ENCODE measurements at places on chromosomes 11 and 22.

DNA sequence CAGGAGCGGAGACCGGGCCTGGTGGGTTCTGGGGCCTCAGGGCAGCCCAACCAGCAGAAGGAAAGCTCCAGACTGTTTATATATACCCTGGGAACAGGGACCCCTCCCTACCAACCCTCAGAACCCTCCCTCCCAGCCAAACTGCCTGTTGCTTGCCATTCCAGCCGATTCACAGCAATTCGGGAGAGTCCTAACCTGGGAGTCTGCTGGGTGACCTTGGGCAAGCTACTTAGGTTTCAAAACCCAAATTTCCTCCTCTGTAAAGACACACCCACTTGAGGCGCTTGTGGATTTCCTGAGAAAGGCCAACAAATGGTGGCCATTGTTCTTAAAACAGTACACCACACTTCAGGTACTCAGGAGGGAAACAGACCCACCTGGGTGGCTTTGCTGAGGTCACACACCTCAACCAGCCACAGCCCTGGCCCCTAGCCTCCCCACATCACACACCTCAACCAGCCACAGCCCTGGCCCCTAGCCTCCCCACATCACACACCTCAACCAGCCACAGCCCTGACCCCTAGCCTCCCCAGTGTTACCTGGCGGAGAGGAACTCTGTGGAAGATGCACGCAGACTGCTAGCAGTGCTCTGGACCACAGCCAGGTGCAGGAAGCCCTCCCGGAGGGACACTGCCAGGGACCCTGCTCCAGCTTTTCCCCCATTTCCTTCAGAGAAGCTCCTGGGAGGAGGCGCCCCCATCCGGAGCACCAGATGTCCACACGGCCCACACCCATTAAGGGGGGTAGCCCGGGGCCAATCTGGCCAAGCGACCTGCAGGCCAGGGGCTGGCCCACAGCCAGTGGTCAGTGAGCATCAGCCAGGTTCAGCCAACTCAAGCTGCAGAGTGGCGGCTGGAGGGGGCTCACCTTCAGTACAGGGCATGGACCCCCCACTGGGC lies 6.2 kb downstream of the SHISA8 start:
- no peak for DNase-seq

DNA sequence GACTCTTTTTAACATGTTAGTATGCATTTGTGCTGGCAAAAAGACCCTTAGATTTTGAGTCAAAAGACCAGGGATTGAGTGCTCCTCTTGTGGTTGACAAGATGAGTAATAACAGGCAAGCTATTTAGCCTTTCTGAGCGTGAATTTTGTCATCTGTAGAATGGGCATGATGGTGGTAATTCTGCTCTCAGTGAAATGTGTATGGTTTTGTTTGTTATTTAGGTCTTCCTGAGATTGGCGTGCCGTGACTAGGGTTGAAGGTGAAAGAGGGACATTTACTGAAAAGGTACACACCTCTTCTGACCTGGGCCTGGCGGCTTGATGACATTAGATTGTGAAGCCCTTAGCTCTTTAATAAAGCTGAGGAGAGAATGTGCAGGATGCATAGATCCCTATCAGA lies 8.4 kb upstream of the CEP295 start:
- no peak for DNase-seq

DNA sequence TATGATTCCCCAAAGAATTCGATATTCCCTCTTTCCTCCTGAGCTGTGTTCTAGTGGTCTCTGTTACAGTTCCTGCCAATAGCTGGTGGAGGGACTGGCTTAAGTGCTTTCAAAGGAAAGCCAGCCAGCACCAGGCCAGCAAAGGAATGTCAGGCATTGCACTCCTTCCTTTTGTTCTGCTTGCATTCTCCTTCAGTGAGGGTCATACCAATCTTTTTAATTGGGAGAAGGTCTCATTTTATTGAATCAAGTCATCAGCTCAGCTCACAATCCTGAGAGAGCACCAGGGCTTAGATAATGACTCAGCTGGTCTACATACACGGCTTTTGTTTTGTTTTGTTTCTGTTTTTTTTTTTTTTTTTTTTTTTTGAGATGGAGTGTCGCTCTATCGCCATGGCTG lies 222.9 kb downstream of the NAV2 start:
- no peak for DNase-seq

DNA sequence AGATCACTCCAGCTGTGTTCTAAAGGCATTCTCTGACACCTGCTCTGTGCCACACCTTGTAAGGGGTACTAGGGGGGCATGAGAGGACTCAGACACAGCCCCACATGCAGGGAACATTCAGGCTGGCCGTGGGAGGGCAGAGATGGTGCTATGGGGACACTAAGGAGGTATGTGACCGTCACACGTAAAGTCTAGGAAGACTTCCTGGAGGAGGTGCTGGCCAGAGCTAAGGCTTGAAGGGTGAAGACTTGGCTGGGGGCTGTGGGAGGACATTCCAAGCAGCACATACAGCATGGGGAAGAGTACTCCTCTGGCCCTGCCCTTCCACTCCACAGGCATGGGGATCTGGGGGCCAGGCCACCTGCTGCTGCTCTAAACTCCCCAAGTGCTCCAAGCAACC lies 48.5 kb upstream of the TCF20 start:
- no peak for DNase-seq

GRCh38 chr11:61113201-61113600 lies 10.9 kb downstream of the CD5 start:
- DNase-seq = peak; percentile 54

- DNase-seq = no peak
Measured at GRCh38 chr22:47375621-47376321, 613.3 kb downstream of the TBC1D22A start.

DNA sequence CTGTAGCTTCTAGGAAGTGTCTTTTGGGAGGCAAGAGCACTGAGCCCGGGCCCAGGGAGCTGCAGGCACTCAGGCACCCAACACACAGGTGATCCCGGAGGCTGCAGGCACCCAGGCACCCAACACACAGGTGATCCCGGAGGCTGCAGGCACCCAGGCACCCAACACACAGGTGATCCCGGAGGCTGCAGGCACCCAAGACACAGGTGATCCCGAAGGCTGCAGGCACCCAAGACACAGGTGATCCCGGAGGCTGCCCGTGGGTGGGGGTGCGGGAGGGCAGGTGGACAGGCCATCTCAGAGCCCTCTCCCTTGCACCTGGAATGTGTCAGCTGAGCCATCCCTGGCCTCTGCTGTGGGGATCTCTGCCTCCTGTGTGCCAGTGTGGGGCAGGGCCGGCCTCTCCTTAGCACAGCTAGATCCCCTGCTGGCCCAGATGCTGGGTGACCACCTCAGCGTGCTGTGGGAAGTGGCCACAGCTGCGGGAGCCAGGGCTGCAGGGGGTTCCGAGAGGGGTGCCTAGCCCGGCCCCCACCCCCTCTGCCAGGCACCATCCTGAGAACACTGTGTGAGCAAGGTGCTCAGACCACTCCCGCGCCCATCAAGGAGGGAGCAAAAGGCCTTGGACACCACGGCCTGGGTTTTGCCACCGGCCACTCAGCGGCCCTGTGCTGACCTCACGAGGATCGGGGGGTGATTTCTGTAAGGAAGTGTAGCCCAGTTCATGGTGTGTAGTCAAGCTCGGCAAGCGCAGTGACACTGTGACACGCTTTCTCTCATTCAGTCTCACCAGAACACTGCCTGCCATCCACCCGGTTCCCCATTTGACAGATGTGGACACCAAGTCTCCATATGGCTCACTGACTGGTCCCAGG lies 14.2 kb downstream of the MRGPRG start:
- DNase-seq = no peak

DNA sequence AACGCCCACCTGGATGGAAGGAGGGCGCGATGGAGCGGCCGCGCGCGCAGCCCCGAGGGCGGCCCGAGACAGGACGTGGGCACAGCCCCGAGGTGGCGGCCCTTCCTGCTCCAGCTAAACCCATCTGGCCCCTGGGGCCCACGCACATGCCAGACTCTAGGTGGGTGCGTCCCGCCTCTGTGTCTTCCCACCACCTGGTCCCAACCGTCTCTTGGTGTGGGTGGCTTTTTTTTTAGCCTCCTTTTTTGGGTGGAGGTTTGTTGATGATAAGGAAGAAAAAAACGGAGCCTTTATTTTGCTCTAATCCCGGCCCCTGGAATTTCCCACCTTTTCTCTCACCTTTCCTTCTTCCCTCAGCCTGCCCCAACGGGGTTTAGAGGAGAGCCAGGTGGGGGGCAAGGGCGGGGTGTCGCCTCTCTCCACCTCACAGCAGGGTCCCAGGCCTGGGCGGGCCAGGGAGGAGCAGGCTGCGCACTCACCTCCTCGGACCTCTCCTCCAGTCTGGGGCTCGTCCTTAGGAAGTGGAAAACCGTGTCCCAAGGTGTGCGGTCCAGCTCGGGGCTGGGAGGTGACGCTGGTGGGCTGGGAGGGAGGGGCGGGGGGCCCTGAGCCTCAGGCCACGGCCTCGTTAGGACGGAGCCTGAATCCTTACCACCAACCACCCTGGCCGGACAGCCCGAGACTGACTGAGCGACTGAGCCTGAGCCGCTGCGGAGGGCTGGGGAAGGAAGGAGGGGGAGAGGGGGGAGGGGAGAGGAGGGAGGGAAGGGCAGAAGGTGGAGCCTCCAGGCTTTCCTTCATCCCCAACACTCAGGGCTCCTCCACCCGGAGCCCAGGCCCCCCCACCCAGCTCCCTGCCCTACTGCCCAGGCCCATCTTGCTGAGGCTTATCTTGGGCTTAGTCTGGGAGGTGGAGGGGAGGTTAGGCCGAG lies at the start of gene SOX10:
TSS of gene SOX10 (minus strand) at position 696 of the 932 bp plus-strand sequence. CDS start 771 bp downstream, outside the sequence.
- no peak for DNase-seq

- DNase-seq = no peak
Measured at GRCh38 chr11:30538251-30538650, 47.9 kb downstream of the MPPED2 start.

DNA sequence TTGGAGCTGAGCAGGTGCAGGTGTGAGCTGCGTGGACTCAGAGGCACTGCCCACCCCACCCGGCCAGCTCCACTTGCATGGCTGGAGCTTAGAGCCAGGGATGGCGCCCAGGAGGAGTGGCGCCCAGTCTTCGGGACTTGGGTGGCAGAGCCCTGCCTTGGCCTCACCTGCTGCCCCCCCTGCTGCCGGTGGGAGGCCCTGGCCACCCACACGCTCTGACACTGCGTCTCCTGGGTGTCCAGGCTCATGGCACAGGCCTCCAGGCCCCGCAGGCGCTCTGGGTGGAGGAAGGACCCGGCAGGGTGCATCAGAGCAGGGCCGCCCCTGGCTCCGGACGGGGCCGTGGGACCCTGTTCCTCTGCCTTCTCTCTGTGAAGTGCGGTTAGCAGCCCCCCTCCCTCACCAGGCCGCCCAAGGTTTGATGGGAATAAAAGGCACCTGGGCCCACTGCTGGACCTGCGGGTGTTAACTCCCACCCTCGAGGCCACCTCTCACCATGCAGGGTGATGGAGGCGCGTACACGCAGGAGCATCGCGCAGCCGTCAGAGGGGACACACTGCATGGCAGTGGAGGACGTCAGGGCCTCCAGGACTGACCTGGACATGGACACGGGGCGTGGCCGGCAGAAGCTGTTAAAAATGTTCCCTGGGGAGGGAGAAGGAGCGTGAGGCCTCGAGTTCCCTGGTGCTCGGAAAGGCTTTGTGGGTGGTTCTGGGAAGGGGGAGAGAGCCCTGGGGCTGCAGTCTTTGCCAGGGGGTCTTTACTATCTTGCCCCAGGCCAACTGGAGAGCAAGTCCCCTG lies 11.8 kb downstream of the IL17REL start:
- peak; percentile 6 for DNase-seq

- no peak for DNase-seq
Measured at GRCh38 chr11:74647404-74647803, 55.0 kb downstream of the POLD3 start.
